ENCODE measurements at places on chromosomes 5 and 9.
A peak's percentile ranks its signal among the peaks of the same experiment; 100 is the strongest.

DNA sequence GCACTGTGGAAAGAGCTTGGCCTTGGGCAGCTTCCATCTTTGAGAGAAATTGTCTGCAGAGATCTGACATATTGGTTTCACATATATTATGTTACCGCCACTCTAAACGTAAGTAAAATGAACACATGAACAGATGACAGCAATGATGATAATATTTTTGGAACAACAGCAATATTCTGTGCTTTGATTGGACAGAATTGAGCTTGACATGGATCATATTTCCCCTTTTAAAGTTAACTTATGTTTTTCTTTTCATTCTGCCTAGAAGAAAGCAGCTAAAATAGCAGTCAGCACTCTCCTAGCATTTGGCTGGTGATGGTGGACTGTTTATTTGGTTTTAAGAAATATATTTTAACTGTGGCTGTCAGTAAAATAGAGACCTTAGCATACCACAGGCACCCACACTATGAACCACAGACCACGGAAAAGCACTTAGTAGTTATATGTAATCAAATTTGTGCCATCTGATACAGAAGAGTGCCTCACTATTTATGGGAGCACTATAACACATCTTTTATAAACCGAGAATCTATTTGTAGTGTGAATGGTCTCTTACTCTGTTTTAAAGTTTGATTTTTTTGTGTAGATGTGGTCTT lies 1.8 kb upstream of the CFAP95 start:
- DNase-seq: no peak

GRCh38 chr5:178589180-178590140 lies 733 bp downstream of the COL23A1 start:
- peak; percentile 46 for DNase-seq

GRCh38 chr9:91419222-91420191 lies 4.1 kb downstream of the NFIL3 start:
- DNase-seq: no peak

GRCh38 chr5:89211836-89212235 lies 328.9 kb upstream of the MEF2C start:
- DNase-seq: no peak

DNA sequence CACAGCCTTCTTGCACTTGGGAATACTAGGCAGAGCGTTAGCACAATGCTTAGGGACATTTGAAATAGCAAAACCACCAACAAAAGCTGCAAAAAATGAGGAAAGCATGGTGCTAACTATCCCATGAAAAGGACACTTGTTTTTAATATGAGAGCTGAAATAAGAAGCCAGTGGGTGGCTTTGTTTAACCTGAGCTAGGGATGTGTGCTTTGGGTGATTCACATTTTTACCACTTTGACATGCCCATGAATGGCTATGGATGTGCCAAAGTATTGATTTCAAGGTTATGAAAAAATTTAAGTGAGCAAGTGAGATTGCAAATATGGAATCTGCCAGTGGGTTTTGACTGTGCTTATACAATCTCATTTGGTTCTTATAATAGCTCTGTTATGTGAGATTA lies 67.3 kb downstream of the DMRT2 start:
- no peak for DNase-seq

DNA sequence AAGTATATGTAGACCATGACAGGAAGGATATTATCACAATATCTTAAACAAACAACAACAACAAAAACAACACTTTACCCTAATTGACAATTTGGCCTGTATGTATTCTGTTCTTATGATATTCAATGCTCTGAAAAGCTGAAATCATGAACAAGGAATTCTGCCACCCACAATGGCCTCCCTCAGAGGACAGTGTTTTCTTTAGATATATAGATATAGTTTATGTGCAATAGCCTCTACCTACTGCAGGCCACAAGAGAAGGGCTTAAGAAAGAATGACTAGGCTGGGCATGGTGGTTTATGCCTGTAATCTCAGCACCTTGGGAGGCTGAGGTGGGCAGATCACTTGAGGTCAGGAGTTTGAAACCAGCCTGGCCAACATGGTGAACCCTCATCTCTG lies 104.8 kb downstream of the STARD4 start:
- no peak for DNase-seq

- DNase-seq: no peak
Measured at GRCh38 chr9:114619191-114619761, 8.2 kb downstream of the TMEM268 start.

DNA sequence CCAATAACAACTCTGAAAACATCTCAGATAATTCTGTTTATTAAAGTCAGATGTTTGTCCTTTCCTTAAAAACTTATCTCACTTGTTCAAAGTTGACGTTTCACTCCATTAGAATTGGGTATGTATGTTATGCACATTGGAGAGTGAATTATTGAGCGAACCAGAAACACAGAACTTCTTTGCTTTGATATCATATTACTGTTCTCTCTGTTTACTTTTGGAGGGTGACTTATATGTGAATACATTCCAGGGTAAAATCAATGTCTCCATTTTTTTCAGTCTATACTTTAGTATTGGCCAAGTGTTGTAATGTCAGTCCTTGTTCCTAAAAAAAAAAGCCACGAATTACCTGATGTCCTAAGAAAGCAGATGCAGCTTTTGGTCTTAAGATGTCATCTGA lies 307.4 kb downstream of the CSNK1G3 start:
- no peak for DNase-seq

GRCh38 chr9:124863371-124863871 lies 1.5 kb downstream of the ARPC5L start:
- no peak for DNase-seq

DNA sequence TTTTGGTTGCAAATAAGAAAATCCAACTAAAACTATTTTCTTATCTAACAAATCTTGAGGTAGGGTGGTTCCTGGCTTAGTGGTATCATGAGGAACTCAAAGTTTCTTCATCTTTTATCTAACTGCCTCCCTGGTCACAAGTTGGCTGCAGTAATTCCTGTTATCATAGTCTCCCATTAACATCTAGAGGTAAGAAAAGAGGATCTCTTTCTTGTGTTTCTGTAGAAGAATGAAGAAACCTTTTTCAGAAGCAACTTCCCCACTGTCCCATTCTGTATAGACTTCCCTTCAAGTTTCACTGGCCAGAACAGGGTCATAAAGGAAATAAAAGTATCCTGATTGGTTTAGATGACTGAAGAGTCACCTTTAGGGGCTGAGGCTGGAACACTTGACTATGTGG lies 81.8 kb upstream of the ELL2 start:
- DNase-seq: no peak

DNA sequence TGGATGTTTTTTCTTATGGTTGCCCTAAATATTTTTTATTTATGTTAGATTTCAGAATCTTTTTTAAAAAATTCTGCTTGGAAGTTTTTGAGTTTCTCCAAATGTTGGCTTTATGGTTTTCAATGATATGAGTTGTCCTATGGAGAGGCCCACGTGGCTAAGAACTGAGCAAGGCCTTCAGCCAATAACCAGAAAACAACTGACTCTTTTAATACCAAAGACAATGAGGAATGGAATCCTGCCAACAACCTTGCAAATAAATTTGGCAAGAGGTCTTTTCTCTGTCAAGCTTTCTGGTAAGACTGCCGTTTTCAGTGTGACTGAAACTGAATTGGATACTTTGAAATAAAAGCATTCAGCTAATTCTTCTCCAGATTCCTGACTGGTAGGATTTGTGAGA lies 1740.1 kb upstream of the WWC1 start:
- no peak for DNase-seq

DNA sequence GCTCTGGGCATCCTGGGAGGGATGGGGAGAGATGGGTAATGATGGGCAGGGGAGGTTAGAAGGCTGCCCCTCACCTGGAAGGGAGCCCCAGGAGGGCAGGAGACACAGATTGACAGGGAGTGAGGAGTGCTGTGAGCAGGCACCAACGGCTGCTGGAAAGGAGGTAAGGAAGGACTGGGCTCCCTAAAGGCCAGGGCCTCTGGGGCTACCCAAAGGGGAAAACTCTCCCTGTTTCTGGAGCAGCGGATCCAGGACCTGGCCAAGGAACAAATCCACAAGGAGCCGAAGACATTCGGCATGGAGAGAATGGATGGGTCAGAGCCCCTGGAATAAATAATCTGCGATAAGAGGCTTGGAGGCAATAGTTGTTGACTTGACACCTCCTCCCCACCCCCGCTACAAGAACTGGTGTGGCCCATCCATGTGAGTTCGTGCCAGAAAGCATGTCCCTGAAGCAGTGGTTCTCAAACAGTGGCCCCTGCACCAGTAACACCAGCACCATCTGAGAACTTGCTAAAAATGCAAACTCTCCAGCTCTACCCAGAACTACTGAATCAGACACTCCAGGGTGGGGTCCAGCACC lies 208.3 kb downstream of the GABBR2 start:
- DNase-seq: no peak

DNA sequence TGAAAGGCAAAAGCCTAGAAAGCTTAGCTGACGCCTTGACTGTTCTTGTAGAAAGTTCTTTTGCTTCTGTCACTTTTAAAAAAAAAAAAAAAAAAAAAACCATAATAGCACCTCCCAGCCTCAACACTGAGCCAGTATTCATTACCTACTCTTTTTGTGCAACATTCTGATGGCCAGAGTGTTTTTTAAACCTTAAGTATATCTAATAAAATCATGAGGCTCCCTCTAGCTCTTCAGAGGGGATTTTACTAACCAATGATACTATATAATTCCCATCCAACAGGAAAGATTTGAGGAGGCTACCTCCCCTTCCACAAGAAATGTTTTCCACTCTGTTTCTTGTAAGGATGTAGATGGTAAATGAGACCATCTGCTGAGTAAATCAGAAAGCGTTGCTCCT lies 3.9 kb downstream of the BNC2 start:
- no peak for DNase-seq

- no peak for DNase-seq
Measured at GRCh38 chr5:110817459-110817858, 78.7 kb downstream of the SLC25A46 start.

- DNase-seq: peak; percentile 80
Measured at GRCh38 chr9:136328622-136329041, 1.3 kb downstream of the GPSM1 start.

- no peak for DNase-seq
Measured at GRCh38 chr9:86909388-86909787, 37.9 kb downstream of the GAS1 start.

GRCh38 chr9:94981723-94982090 lies 255.2 kb downstream of the AOPEP start:
- DNase-seq: no peak

DNA sequence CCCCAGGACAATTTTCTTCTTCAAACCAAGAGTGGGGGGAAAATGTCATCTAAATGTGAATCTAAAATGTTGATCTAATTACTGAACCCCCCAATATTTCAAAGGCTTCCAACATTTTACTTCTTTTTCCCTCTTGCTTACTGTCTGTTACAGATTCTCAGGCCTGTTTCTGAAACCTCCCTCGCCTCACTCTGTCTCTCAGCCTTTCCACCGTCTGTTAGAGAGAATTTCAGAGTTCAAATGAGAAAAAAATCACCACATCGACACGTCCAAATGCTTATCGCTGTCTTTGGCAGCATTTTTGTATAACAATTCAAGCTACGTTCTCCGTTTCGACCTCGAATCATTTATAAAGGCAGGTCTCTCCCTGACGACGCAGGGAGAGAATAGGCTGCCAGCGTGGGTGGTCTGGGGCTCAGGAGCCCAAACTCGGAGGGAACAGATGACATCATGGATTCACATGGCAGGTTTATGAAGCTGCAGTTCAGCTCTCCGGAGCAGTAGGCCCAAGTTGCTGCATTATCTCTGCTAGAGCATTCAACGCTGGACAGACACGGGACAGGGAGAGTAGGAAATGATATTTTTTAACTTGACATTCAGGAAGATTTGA lies 139.8 kb downstream of the GAS1 start:
- DNase-seq: peak; percentile 80

DNA sequence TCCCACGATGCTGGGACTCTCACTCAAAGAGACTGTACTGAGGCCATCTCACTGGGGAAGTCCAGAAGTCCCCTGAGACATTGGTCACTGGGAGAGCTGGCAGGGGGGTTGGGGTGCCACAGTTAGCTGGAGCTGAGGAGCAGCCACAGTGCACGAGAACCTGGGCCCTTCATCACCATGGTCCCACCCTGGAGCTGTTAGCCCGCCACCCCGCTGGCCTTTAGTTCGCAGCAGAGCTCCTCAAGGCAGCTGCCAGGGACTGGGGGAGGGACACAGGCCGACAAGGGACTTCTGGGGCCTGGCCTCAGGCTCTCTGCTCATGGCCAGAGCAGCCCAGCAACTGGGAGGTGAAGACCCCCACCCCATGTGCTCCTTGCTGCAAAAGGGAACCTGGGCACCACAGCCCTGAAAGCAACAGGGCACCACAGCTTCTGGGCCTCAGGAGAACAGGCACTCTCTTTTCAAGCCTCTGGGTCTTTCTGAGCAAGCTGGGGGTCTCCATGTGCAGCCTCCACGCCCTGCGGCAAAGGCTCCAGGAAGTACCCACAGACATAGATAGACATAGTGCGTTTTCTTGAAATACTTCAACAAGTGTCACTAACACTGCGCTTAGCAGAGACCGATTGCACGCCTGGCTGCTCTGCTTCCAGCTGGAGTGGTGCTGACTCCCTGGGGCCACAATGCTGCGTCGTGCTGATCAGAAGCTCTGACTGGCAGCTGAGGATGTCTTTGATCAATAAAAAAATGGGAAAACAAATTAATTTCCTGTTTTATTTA lies 46.0 kb downstream of the VAV2 start:
- DNase-seq: no peak

- no peak for DNase-seq
Measured at GRCh38 chr9:636931-637591, 204.4 kb upstream of the DMRT1 start.

- no peak for DNase-seq
Measured at GRCh38 chr9:129161534-129161837, 16.6 kb downstream of the IER5L start.

DNA sequence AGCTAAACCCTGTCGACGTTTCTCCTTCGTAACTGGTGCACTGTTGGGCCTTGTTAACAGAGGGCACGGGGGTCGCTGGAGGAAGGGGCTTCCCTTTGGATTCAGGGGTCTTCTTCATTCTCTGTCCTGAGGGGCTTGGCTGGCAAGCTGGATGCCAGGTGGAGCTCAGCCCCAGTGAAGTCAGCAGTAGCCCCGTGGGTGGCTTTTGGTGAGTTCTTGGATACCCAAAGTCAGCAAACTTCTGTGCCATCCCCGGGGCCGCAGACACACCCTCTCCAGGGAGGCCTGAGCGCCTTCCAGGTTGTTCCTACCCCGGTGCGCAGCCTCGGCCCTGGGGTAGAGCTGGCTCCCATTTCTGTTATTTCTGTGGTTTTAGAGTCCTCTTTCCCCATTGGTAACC lies 12.3 kb upstream of the OBP2A start:
- no peak for DNase-seq

Measured in femur (tissue), 1 donor.